Stimulated activated CD8-positive, alpha-beta memory T cell treated with anti-CD3 and anti-CD28 coated beads, Interleukin-15, amount 100 ng/mL, for 4 hours (primary cell): ENCODE measurements at places on chromosomes 5 and 9.

GRCh38 chr5:111505096-111505495 lies 7.2 kb downstream of the STARD4 start:
- no peak for DNase-seq

DNA sequence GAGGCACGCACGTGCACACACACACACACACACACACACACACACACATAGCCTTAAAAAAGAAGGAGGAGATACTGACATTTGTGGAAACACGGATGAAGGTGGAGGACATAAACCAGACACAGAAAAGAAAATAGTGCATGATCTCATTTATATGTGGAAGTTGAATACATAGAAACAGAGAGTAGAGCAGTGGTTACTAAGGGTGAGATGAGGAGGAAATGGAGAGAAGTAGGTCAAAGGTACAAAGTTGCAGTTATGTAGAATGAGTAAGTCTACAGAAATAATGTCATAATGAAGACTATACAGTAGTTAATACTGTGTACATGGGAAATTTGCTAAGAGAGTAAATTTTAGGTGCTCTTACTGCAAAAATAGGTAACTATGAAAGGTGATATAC lies 412.2 kb upstream of the CDH9 start:
- no peak for DNase-seq

GRCh38 chr5:953535-954449 lies 54.8 kb upstream of the NKD2 start:
- DNase-seq, result no peak

GRCh38 chr5:82859451-82860140 lies 217.6 kb downstream of the TMEM167A start:
- no peak for DNase-seq

- DNase-seq, result no peak
Measured at GRCh38 chr5:171776213-171776612, 9.4 kb upstream of the SMIM23 start.

GRCh38 chr5:150148117-150148927 lies 7.3 kb downstream of the PDGFRB start:
- no peak for DNase-seq

DNA sequence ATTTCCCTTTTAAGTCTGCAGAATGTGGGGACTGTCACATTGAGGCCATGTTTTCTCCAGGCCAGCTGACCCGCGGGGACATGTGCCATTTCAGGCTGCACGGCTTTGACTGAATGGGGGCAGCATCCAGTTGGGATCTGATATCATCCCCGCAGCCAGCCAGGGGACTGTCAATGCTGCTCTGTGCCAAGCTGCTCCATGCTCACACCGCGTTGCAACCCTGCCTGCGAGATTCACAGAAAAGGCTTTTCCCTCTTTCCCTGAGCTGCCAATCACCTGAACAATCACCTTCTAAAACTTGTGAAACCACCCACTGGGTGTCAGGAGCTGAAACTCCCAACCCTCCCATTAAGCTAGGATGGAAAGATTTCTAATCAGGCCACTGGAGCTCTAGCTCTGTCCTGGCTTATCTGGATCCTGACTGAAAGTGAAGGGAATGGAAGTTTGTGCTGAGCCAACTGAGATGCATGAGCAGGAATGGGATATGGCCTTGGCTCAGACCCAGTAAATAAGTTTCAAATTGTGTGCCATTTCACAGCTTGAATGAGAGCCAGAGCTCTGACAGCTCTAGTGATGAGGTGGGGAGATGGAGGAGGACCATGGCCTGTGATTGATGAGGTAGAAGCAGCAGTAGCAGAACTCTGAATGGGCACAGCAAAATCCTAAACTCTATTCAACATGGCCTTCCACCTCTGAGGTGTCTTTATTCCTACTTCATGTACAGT lies 34.5 kb upstream of the ZNF366 start:
- no peak for DNase-seq

DNA sequence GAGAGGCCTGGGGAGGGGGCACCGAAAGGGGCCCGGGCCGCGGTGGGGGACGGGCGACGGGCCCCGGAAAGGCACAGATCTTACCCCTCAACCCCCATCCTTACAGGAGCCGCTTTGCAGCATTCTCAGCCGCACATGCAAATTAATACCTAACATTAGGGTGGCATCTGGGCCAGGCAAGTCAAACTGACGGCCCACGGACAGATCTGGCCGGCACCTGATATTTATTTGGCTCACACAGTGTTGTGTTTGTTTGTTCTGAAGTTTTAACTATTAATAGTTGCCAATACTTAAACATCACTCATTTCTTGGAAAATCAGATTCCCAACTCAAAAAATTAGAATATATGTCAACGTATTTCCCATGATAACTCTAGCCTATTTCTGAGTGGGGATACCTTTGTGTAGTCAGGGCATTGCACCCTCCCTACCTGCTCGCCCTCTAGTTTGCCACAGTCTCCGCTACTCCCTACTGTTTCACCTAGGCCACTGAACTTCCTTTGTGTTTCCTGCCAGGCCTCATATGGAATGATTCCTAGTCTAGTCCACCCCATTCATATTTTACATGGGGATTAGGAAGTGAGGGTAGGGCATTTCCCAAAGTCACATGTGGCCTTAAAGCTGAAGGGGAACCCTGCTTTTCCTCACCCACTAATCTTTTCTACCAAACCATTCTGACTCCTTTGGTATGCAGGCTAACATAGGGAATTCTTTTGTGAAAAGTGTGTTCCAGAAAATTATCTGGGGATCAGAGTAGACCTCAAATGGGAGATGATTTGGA lies 71.9 kb upstream of the LARP1 start:
- no peak for DNase-seq

- no peak for DNase-seq
Measured at GRCh38 chr5:106288979-106289378, 1381.8 kb downstream of the EFNA5 start.

DNA sequence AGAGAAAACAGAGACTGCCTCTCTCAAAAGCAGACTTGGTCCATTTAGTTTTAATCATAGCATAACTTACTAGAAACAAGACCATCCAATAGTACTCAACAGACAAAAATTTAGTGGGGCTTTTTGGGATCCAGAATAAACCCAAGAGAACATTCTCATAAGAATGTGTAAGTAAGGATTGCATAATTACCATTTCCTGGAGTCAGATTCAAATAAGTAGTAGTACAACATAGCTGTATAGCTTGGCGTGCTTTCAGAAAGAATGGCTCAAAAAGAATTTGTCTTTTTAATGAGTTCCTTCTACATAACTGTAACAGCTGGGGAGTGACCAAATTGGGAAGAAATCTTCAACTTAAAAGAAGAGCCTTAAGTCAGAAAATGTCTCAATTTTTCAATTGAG lies 145.4 kb downstream of the DENND1A start:
- DNase-seq, result no peak

- no peak for DNase-seq
Measured at GRCh38 chr5:56311306-56311905, 78.3 kb upstream of the ANKRD55 start.

- no peak for DNase-seq
Measured at GRCh38 chr9:101516655-101517054, 17.0 kb upstream of the RNF20 start.

- no peak for DNase-seq
Measured at GRCh38 chr5:6736524-6737042, 23.4 kb downstream of the TENT4A start.

DNA sequence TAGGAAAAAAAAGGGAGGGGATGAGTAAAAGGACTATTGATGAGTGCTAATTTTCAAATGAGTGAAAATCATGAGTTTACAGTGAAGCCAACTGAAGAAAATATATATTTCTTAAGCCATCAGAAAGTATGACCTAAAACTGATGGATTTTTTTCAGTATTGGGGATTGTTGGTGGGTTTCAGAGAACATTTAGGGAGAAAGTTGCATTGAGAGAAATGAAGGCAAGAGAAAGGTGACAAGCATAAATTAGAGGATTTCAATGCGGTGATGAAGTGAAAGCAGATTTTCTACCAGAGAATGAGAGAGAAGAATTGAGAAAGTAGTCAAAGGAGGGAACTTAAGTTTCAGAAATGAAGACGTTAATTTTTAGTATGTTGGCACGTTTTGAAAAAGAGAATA lies 8.5 kb upstream of the SNX24 start:
- DNase-seq, result no peak

DNA sequence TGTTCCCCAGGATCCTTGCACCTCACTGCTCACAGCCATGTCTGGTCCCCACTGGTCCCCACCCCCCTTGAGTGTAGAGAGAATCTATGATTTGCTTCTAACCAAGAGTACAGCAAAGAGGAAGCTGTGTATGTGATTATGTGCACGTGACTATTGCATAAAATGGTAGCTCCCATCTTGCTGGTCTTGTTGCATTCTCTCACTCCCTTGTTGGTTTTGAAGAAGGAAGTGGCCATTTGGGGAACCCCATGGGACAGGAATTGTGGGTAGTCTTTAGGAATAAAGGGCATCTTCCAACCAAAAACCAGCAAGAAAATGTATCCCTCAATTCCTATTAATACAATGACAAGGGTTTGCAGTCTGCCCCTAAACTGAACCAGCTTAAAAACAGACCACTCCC lies 5.2 kb upstream of the FCN2 start:
- no peak for DNase-seq

DNA sequence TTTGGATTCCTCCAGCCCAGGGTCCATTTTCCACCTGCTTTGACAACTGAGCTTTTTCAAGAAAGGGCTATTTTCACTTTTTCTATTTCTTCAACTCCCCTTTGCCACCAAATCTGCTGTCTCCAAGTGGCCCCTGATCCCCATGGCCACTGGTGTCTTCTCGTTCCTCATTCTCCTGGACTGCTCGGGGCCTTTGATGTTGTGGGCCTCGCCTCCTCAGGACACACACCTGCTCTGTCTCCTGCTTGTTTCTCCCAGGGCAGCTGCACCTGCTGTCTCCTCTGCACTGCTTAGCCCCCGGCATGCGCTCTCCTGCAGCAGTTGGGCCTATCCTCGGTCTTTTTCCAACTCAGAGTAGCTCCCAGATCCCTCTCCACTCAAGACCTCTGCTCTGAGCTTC lies 16.3 kb upstream of the NANS start:
- DNase-seq, result no peak

- peak; percentile 19 for DNase-seq
Measured at GRCh38 chr9:97985058-97985861, 2.1 kb downstream of the ANP32B start.

- no peak for DNase-seq
Measured at GRCh38 chr5:163221581-163221980, 215.8 kb upstream of the CCNG1 start.

DNA sequence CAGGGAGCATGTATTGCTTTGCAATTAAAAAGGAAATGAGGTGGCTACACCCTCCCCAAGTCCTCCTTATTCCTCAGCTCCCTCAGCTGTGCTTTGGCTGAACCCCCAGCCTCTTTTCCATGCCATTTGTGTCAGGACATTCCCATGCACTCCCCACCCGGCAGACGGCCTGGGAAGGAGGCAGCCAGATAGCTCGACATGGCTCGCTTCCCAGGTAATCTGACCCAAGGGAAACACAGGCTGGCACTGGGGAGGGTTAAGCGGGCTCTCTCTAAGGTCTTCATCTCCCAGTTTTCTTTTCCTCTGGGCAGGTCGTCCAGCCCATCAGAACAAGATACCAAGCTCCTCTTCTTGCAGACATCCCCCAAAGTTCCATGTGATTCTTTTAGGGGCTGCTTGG lies 31.2 kb downstream of the BTNL9 start:
- DNase-seq, result no peak

GRCh38 chr5:38070304-38070950 lies 187.9 kb upstream of the EGFLAM start:
- no peak for DNase-seq

GRCh38 chr9:68949271-68950000 lies 64.5 kb downstream of the PRKACG start:
- no peak for DNase-seq

DNA sequence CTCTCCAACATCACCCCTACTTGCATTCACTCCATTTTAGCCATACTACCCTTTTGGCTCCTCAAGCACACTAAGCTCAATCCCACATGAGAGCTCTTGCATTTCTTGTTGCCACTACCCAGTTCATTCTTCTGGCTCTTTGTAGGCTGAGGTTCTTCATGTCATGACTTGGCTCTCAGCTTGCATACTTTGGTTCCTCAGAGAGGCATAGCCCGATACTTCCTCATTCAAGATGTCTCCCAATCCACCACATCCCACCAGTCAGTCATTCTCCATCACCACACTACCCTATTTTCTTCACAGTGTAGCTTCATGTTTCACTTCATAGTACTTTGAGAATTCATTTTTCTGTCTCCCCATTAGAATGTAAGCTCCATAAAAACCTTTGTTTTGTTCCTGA lies 116.7 kb downstream of the NR6A1 start:
- DNase-seq, result no peak

GRCh38 chr5:115179030-115179393 lies 9.3 kb upstream of the TRIM36 start:
- no peak for DNase-seq
